Activated naive CD8-positive, alpha-beta T cell treated with anti-CD3 and anti-CD28 coated beads, Interleukin-2, amount 50 U/mL, for 24 hours (primary cell): ENCODE measurements at places on chromosomes 13 and 19.

DNA sequence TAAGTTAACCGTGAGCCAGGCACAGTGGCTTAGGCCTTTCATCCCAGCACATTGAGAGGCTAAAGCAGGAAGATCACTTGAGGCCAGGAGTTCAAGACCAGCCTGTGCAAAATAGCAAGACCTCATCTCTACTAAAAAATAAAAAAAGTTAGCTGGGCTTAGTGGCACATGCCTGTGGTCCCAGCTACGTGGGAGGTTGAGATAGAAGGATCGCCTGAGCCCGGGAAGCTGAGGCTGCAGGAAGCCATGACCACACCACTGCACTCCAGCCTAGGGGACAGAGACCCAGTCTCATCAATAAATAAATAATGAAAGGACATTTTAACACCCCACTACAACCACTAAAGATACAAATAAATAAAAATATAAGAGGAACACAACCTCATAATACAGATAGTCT is 21.6 kb downstream of the LSM14A start:
- H3K4me3 ChIP-seq = no peak overlapping the region
- no peak overlapping the region for H3K27ac ChIP-seq
- peaks cover 26% of the 10 kb centered on the region for H3K36me3 ChIP-seq
- H3K27me3 ChIP-seq = no peaks in the 10 kb centered on the region
- peaks cover 38% of the 10 kb centered on the region for H3K4me1 ChIP-seq

GRCh38 chr13:114074671-114075315 is 57.6 kb downstream of the RASA3 start:
- no peak overlapping the region for H3K27ac ChIP-seq
- H3K36me3 ChIP-seq = peaks cover 33% of the 10 kb centered on the region
- H3K27me3 ChIP-seq = no peaks in the 10 kb centered on the region
- H3K4me1 ChIP-seq = peaks cover 29% of the 10 kb centered on the region
- no peak overlapping the region for H3K4me3 ChIP-seq
- DNase-seq = no peak

GRCh38 chr13:56317841-56318240 is 822.9 kb upstream of the PRR20A start:
- no peak overlapping the region for H3K4me3 ChIP-seq
- H3K36me3 ChIP-seq = no peaks in the 10 kb centered on the region
- H3K27ac ChIP-seq = no peak overlapping the region

- no peaks in the 10 kb centered on the region for H3K4me1 ChIP-seq
- DNase-seq = no peak
- no peak overlapping the region for H3K27ac ChIP-seq
- no peaks in the 10 kb centered on the region for H3K27me3 ChIP-seq
These were observed 27.2 kb downstream of the COLGALT1 start for GRCh38 chr19:17582613-17583012.

GRCh38 chr19:1511318-1512317 is 1.2 kb downstream of the ADAMTSL5 start:
- peaks cover 2% of the 10 kb centered on the region for H3K36me3 ChIP-seq
- DNase-seq = no peak
- no peak overlapping the region for H3K27ac ChIP-seq

DNA sequence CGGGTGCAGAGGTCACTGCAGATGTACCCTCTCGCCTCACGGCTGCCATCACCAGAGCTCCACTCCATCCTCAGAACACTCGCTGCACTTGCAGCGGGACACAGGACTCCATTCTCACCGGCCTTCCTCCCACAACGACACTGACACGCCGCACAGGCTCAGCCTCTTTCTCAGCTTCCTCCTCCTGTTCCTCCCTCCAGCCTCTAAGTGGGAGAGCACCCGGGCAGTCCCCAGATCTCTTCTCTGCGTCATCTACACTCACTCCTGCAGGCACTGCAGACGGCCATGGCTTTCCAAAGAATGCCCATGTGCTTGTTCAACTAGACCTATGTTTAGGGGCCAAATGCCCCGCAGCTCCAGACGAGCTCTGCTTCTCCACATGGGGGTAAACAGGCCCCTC is 14.3 kb upstream of the FKRP start:
- H3K4me1 ChIP-seq = peaks cover 21% of the 10 kb centered on the region
- peaks cover 40% of the 10 kb centered on the region for H3K36me3 ChIP-seq
- no peaks in the 10 kb centered on the region for H3K27me3 ChIP-seq
- H3K4me3 ChIP-seq = no peak overlapping the region
- no peak for DNase-seq

DNA sequence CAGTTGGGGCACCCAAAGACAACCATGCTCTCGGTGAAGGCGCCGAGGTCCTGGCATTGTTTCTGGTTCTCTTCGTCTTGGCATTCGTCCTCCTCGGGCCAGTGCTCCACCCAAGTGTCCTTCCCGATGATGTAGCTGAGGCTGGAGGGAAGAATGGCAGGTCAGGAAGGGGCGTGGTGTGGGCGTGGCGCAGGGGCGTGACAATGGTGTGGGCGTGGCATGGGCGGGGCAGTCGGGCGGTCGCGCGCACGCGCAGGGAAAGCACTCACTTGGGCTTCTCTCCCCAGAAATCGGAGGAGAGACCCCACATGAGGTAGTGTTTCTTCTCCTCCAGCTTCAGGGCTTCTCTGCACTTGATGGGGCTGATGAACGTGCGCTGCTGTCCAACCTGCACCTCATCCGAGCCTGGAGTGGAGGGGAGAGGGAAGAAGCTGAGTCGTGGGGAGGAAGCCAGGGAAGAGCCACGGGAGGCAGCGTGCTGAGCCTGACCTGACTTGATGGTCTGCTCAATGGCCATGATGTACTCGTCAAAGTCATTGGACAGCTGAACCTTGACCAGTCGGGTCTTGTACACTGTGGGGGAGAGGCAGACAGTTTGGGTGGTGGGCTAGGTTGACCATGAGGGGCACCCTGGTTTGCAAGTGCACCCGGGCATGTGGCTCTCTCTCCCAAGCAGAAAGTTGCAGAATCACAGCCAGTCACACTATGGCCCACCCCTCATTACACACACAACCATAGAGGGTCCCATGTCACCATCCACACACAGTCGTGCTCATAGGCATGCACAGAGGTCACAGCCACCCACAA is 8.1 kb upstream of the TNFSF14 start:
- H3K27ac ChIP-seq = peak overlapping the region; percentile 94
- H3K36me3 ChIP-seq = peaks cover 13% of the 10 kb centered on the region
- H3K27me3 ChIP-seq = peaks cover 11% of the 10 kb centered on the region
